ENCODE measurements at places on chromosomes 5 and 9.

DNA sequence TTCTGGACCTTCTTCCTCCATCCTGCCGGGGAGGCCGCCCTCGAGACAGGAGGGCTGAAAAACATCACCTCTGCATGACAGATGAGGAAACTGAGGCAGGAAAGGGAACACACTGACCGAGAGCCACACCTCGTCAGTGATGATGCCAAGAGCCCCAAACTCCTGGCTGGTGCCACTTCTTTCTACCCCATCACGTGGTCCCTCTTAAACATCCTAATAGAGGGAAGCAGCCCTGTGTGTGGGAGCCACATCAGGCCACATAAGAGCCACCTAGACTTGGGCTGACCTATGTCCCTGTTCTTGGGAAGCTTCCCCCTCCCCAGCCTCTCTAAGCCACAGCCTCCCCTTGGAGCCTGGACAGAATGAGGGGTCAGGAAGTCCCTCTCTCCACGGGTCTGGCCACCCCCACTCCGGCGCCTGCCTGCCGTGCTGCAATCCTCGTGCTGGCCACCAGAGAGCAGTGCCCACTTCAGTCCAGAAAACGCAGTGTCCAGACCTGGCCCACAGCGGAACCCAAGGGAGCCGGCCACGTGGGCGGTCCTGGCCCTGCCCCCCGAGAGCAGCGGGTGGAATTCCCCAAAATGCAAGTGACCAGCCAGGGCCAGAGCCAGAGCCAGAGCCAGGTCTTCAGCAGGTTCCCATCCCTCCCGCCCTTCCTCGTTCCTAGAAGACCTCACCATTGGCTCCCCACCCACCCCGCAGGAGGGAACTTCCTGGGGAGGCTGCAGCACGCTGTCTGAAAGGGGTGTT, 54.7 kb upstream of the SARDH start:
- peak; percentile 38 for DNase-seq

DNA sequence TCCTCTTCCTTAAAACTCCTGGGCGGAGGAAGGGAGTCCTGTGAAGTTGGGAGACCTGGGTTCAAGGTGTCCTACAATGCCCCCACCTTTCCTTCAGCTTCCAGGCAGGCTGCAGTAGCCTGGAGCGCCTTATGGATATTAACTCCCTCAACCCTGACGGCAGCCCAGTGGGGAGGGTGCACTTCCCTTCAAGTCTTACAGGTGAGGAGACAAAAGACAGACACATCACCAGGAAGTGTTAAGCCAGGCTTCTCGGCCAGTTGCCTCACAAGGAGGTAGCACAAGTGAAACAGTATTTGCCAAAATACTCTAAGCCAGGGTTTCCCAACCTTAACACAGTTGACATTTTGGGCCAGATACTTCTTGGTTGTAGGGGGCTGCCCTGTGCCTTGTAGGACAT, 4.2 kb downstream of the TRIM7 start:
- no peak for DNase-seq

DNA sequence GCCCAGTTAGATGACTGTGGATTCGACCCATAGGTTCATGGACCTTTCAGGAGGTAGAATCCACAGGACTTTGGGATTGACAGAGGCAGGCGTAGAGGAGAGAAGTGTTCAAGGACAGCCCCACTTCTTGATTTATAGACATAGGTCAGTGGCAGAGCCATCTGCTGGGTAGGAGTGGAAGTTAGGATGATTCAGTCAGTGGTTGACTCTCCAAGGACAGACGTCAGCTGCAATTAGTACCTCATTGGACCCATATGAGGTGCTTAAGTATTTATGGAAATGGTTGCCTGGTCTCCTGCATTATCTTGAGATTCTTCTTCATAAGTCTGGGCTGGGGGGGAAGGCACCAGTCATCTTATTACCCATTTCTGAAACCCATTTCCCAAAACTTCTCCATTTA, 70.9 kb downstream of the SH3RF2 start:
- no peak for DNase-seq

GRCh38 chr5:74685979-74686631, 1.1 kb downstream of the HEXB start:
- DNase-seq: no peak

DNA sequence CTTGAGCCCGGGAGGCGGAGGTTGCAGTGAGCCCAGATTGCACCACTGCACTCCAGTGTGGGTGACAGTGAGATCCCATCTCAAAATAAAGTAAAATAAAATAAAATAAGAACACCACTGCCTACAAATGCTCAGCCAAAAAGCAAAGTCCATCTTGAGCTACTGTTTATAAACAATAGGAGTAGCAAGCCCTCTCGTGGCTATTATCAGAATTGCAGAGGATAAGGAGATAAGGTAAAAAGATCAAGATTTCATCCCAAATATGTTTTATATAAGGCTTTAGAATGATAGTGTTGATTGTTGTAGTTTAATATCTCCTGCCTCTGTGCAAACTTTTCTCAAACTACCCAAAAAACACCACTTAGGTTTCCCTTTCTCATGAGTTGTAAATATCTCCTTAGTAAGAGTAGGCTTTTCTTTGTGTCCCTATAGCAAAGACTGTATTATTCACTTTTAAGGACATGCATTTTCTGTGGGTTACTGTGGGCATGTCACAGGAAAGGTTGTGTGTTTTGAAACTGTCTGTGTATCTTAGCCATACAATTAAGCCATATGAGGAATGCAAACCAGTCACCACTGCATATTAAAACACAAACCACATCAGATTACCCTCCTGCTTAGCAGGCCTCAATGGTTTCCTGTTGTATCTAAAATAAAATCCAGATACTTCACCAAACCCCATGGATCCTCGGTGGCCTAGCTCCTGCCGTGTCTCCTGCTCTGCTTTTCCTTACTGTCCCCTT, 31.8 kb upstream of the CKS2 start:
- peak; percentile 30 for DNase-seq

DNA sequence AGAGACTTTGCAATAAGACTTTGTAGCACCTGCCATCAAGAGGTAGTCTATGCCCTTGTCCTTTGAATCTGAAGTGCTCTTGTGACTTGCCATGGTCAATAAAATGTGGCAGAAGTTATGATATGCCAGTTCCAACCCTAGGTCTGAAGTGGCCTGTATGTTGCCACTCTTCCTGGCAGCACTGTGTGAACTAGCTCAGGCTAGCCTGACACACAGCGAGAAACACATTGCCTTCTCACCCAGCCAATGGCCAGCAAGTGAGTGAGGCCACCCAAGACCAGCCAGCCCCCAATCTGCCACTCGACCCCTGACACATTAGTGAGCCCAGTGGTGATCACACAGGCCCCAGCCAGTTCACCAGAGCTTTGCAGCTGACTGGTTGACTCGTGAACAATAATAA, 52.7 kb upstream of the OSMR start:
- DNase-seq: no peak
